ENCODE measurements at places on chromosomes 3 and 15. TPM values are rescaled to one million over a fixed set of nuclear protein-coding genes. Genes with fewer than 3 reads are reported as not detected.

ABHD6 gene
- 40.2 TPM for polyA plus RNA-seq

CNTN3 gene
- polyA plus RNA-seq: 300 TPM

RTP3 gene
- polyA plus RNA-seq: not detected

ISL2 gene
- polyA plus RNA-seq: not detected

LIPH gene
- 0.28 TPM for polyA plus RNA-seq

Data from Purkinje cell (primary cell).